Breast epithelium (tissue), 4 donors: ENCODE measurements at places on chromosomes 12 and 14. TPM values are rescaled to one million over a fixed set of nuclear protein-coding genes. Genes with fewer than 3 reads are reported as not detected.

- no peak for DNase-seq
Observed at GRCh38 chr14:81474148-81474492, 59.5 kb downstream of the SEL1L start.

DNA sequence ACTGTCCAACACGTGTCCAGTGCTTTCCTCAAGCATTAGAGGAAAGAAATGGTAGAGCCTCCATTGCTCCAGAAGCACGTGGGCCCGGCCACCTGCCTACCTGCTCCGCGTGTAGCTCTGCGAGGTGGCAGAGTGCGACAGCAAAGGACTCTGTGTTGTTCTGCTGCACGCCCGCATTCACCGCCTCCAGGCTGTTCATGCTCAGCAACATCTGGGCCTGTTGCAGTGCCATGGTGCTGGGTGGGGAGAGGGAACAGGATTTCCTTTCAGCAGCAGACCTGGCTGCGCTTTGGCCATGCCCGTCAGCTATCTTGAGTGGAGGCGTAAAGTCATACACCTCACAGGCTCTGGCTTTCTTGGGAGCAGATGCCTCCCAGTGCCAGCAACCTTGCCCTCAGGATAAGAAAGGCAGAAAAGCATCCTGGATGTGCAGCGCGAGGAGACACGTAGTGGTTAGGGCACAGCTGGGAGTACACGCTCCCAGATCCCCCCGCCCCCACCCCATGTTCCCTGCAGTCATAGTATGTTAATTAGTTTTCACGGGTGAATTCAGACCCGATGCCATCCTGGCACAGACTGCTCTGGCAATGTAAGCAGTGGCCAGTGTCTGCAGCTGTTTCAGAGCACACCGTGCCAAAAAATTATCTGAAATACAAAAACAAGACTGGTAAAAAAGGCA is 25.1 kb downstream of the ANAPC5 start:
- no peak for DNase-seq

- DNase-seq: no peak
Observed at GRCh38 chr12:116610971-116611541, 51.9 kb downstream of the MAP1LC3B2 start.

DNA sequence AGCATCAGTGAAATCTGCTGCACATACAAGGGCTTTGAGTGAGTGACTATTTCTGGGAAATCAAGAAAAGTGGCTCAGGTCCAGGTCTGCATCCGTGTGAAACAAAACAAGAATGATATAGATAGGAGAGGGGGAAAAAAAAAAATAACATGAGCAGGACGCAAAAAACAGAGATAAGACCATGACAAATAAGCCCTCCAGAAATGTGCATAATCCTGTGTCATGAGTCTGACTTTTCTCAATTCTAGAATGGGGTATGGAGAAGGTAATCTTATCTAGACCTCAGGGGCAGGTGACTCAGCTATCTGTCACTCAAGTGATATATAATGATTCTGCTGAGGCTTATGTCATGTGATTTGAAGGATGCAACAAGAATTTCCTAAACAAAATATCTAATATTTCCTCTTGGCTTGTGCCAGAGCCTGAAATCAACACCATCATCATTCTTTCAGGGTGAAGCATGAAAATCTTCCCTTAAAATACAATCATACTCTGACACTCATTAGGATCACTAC is 250.0 kb downstream of the PHLDA1 start:
- no peak for DNase-seq

DNA sequence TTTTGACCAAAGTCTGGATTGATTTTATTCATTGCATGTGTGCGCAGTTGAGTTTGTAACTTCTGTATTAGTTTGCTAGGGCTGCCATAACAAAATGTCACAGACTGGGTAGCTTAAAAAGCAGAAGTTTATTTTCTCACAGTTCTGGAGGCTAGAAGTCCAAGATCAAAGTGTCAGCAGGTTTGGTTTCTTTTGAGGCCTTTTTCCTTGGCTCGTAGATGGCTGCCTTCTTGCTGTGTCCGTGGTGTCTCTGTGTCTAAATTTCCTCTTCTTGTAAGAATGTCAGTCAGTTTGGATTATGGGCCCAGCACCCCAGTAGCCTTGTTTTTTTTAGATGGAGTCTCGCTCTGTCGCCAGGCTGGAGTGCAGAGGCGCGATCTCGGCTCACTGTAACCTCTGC is 11.8 kb downstream of the DNM1L start:
- no peak for DNase-seq

Gene RBP5
- 2.9 TPM for total RNA-seq
